Anterior cingulate cortex (tissue), 58 donors: ENCODE measurements at places on chromosomes 1 and 21.
A peak's percentile ranks its signal among the peaks of the same experiment; 100 is the strongest.

GRCh38 chr1:231584117-231584516 is 42.5 kb upstream of the DISC1 start:
- no peak for DNase-seq

DNA sequence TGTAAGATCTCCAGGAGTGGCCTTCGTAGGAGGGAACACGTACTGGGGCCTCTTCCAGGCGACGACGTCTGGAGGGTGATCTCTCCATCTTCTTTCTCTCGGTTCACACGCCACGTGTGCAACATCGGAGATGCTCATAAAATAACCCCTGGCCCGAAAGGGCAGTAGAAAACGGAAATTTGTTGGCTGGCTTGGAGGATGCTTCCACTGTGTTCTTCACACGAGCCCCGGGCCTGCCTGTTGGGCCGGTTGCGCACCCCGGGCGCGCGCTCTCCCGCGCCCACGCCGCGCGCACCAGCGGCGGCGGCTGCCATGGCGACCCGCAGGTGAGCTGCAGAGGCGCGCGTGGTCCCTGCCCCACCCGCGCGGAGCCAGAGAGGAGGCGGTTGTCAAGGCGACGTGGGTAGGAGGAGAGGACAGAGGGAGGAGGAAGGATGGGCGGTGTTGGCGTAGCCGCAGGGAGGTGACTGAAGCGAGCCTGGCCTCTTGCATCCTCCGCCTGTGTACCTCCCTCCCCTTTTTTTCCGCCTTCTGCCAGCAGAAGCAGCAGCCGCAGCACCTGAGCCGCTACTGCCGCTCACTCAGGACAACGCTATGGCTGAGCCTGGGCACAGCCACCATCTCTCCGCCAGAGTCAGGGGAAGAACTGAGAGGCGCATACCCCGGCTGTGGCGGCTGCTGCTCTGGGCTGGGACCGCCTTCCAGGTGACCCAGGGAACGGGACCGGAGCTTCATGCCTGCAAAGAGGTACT is at the start of gene ELAPOR1:
Gene ELAPOR1 (plus strand): TSS at position 526 of the 752 bp plus-strand sequence. CDS start 69 bp downstream, at position 595.
- DNase-seq, result peak; percentile 65

DNA sequence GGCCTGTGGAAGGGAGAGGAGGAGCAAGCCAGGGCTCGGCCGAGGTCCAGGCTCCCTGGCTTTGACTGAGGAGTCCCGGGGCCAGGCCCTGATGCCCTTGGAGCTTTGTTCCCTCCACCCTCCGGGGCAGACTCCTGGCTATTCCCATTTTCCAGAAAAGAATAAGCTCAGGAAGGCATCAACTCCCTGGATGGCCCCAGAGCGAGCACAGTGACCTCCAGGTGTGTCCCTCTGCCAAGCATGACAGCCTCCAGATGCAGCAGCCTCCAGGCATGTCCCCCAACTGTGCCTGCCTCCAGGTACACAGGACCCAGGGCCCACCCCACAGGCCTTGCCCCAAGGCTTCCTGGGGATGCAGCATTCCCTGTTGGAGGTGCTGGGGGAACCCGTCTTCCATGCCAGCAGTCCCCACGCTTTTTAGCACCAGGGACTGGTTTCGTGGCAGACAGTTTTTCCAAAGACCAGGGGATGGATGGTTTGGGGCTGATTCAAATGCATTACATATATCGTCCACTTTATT is 15.7 kb upstream of the ARHGEF16 start:
- no peak for DNase-seq

- no peak for DNase-seq
Observed at GRCh38 chr1:82849460-82849859, 1048.7 kb downstream of the ADGRL2 start.

DNA sequence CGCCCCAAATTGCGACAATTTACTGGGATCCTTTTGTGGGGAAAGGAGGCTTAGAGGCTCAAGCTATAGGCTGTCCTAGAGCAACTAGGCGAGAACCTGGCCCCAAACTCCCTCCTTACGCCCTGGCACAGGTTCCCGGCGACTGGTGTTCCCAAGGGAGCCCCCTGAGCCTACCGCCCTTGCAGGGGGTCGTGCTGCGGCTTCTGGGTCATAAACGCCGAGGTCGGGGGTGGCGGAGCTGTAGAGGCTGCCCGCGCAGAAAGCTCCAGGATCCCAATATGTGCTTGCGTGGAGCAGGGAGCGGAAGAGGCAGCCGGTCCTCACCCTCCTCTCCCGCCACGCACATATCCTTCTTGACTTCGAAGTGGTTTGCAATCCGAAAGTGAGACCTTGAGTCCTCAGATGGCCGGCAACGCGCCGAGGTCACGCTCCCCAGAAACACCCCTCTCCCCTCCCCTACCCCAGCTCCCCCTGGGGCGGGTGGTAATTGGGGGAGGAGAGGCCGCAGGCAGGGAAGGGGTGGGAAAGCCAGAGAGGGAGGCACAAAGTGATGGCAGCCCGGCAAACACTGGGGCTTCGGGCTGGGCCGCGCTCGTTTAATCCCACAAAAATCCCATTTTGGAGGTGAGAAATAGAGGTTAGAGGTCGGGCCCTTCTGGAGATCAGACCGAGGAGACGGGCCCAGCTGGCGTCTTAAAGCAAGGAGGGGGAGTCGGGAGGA is 6.2 kb downstream of the SIM2 start:
- no peak for DNase-seq
